MCF 10A (cell line): ENCODE measurements at places on chromosomes 5 and 9.

- DNase-seq = peak; percentile 26
These were observed at the start of gene CDH10 for GRCh38 chr5:24644761-24645160. Gene CDH10 (minus strand): TSS chr5:24644978. CDS start chr5:24593490, 51,488 bp downstream.

- DNase-seq = no peak
These were observed 464 bp downstream of the GDF9 start for GRCh38 chr5:132865668-132866341.

DNA sequence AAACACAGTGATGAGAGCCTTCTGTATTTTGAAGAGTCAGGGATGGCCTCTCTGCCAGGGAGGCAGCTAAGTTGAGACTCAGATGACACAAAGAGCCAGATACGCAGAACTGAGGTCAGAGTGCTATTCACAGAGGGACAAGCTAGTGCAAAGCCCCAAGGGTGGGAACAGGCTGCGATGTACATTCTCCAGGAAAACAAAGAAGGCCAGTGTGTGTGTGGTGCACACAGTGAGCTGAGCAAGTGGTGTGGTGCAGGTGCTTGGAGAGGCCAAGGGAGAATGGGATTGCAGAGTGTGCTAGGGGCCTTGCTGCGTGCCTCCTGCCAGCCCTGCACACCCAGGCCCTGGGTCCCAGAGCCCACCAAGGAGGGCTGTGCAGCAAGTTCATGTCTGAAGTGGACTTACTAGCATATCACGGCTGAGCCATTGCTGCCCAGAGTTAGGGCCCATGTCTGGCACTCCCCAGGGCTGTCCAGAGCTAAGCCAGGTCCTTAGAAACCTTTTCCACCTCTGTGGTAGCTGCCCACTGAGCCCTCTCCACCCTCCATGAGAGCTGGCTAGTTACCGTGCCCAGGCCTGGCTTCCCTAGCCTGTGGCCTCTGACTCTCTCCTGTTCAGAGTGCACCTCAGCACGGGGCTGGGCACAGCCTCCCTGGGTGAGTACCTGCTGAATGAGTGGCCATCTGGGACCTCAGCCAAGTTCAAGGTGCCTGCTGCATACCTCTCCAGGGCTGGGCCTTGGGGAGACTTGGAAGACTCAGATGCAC, 9.3 kb downstream of the SLC25A48 start:
- peak; percentile 88 for DNase-seq

DNA sequence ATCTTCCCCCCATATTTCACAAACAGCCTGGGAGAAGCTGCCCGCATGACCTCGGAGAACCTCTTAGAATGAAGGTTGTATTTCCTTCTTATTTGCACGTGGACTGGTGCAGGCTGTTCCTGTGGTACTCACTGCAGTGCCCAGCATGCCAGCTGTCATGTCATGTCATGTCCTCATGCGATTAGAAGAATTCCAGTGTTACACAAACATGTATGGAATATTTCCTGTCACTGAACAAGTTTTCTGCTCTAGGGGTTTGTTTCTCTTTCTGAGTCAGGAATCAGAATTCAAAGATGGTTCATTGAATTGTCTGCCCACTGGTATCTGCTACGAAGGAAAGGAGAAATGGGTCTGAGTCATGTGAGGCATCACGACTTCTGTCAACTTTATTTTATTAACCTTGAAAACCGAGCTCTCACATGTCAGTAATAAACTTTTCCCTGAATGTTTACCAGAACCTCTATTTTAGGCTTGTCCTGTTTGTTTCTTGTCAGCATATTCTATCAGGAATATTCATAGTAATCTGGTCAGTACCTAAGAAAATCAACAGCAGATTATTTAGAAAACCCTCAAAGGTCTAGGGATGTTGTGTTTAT, 415.6 kb downstream of the GADD45G start:
- DNase-seq = peak; percentile 44

GRCh38 chr9:134138292-134138691, 2.4 kb downstream of the WDR5 start:
- DNase-seq = no peak

DNA sequence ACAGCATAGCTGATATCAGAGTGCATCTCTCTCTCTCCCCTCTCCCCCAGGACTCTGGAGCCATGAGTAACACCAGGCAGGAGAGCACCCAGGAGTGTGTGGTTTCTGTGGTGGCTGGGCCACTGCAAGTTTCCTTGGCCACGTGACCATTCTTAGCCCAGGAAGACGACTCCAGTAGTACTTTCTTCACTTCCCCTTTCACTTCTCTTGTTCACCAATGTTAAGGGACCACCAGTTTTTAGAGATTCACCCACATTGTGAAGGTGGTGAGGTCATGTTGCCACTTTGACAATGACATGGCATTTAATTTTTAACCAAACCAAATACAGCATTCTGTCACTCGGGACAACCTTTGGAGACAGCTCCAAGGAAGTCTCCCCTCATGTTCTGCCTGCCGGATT, 17.9 kb upstream of the DAPK1 start:
- no peak for DNase-seq

DNA sequence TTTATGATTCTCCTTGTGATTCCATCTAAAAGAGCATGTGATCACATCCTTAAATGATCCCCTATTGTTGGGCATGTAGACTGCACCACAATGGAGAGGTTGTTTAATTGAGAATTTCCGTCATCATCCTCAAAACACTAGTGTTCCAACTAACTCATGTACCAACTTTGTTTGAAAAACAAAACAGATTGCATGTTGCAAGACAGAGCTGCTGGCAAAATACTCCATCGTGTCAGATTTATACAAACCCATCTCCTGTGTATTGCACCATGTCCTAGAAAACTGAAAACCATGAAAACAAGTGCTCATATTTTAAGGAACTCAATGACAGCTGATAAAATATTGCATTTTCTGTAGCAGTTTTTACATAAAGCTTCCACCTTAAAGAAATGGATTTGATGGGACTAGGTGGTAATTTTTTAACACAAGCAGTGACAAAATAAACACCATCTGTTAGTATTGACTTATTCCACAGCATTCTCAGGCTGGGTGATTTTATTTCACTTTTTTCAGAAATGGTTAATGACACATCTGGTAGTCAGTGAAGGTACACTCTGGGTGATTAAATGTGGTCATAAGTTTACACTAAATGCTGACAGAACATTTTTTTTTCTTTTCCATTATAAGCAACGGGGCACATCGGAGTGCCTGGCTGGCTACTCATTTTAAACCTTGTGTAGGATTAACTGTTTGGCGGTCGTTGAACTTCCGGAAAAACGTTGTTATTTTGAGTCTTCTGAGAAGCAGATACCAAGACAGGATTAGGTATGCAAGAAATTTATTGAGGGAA, 602.9 kb upstream of the WWC1 start:
- peak; percentile 75 for DNase-seq

- no peak for DNase-seq
These were observed 33.5 kb downstream of the KCNMB1 start for GRCh38 chr5:170355601-170356098.

GRCh38 chr9:112149211-112149610, 25.9 kb downstream of the SUSD1 start:
- no peak for DNase-seq

- DNase-seq = no peak
These were observed 3.2 kb downstream of the MACROH2A1 start for GRCh38 chr5:135395866-135396265.

GRCh38 chr5:141373673-141374317, at the start of gene PCDHGA6:
Gene PCDHGA6 (plus strand): TSS chr5:141373891. CDS start chr5:141374084, 193 bp downstream.
- peak; percentile 17 for DNase-seq

DNA sequence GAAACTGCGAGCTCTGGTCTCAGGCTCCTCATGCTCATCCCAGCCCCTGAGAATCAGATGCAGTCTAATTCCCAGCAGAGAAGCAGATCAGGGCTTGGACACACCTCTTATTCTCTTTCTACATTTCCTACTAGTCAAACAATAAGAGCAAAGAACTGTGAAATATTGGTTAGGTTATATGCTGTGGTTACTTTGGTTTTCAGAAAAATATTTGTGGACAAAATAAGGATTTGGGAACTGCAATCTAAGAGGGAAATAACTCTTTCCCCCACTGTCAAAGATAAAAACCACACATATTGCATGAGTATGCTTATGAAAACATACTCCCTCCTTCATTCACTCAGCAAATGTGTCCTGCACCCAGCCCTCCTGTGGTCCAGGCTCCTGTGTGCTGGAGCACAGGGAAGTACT, 164.5 kb upstream of the S1PR3 start:
- DNase-seq = no peak

DNA sequence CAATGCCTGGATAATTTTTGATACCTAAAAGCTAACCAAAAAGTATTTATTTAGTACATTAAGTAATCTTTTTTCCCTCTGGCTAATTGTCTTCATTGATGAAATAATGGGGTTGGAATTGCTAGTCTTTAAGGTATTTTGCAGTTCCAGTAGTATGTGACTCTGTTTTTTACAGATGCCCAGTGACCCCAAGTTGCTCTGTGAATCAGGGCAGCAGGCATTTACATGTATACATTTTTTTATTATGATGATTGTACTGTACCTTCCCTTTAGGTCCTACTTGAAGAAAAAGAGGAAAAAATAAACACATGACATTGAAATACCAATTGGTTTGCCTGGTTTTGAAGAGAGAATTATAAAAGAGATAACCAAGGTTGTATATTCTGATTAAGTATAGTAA, 385.5 kb downstream of the ADGRV1 start:
- DNase-seq = no peak

DNA sequence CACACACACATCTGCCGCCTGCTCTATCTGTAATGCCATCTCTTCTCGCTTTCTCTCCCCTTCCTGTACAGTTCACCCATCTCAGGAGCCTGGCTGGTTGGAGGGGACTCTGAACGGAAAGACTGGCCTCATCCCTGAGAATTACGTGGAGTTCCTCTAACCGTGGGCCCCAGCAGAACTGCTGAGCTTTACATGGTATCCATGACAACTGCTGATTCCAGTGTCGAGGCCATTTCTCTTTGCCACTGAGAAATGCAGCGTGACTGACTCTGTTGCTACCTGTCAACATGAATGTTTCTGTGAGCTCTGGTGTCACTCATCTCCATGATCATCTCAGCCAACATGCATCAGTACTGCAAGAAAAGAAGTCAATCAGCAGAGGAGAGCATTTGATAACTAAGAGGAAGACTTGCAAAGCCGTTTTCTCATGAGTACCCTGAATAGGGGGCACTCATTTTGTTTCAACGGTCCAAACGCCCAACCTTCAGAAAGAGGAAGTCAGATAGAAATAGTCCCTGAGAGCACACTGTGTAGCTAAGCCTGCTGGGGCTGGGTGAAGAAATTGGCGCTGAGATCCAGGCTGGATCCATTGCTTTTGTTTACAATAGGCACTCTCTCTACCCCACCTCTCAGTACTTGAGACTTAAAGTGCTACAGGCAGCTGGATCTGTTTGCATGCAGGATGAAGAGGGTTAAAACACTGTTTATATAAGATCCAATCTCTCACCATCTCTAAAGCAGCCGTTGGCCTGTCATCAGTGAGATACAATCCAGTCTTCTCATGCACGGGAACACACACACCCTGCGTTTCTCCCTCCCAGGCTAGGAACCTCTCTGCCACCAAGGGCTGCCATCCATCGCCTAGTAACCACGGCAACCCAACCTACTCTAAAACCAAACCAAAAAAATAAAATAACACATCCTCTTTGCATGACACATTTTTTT, 180.9 kb downstream of the NR3C1 start:
- no peak for DNase-seq

DNA sequence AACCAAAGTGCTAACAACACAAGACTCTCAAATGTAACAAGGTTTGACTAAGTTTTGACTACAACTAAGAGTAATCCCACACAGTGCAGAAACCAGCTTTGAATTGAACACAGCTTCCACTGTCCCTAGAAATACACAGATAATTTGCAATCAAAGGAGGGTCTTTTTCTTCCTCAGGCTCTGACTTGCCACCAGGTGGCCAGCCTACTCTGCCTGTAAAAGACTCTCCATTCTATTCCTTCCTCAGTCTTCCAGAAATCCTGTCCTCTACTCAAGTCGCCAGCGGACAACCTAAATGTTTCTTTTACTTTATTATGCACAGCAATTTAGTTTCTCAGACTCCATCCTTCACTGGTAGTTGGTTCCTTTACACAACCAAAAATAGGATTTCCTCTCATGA, 32.2 kb upstream of the MCTP1 start:
- DNase-seq = no peak

GRCh38 chr9:1604942-1605560, 410.1 kb upstream of the SMARCA2 start:
- peak; percentile 56 for DNase-seq

- no peak for DNase-seq
These were observed 263.3 kb upstream of the ADAMTS16 start for GRCh38 chr5:4876804-4877203.

DNA sequence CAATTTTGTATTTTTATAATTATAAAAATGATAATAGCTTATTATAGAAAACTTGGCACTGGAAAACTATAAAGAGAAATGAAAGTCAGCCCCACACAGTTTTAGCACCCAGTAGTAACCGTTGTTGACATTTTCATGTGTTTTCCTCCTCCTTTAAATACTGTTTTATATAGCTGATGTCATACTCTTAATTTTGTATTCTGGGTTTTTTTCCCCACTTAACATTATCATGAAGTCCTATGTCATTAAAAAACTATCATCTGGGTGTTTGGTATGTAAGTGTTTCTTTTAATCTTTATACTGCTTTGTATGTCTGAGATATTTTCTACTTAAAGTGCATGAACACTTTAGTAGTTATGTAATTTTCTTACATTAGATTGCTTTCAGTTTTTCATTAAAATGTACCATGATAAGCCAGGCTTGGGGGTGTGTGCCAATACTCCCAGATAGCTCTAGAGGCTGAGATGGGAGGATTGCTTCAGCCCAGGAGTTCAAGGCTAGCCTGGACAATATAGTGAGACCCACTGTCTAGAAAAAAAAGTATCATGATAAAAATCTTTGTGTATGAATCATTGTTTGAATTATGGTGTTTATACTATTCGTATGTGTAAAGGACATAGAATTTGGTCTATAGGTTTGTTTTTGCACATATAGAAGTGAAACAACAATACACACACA, 2.7 kb downstream of the RAD50 start:
- no peak for DNase-seq

DNA sequence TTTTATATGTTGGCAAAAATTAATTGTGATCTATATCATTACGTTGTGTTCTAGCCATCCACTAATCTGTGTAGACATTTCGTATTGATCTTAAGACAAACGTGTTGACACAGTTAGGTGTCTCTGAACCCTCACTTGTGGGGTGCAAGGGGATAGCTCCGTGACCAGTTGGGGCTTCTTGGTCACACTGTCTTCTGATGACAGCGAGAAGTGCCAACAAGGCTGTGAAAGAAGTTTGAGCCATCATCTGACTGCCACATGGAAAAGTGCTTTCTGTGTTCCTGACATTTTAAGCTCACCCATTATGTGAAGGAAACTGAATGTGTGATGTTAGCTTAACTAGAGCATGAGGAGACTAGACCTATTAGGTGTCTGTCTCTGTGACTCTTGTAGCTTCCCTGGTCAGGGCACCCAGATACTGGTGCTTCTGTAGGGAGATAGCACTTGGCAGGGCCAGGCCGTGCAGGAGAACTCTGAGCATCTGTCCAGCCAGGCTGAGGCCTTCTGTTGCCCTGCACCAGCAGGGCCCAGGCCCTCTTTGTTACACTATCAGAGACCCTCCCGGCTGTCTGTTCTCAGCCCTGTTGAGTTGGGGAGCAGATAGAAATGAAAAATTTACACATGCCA, 52.8 kb upstream of the PHF2 start:
- DNase-seq = no peak
